ENCODE measurements at places on chromosomes 4 and X.

DNA sequence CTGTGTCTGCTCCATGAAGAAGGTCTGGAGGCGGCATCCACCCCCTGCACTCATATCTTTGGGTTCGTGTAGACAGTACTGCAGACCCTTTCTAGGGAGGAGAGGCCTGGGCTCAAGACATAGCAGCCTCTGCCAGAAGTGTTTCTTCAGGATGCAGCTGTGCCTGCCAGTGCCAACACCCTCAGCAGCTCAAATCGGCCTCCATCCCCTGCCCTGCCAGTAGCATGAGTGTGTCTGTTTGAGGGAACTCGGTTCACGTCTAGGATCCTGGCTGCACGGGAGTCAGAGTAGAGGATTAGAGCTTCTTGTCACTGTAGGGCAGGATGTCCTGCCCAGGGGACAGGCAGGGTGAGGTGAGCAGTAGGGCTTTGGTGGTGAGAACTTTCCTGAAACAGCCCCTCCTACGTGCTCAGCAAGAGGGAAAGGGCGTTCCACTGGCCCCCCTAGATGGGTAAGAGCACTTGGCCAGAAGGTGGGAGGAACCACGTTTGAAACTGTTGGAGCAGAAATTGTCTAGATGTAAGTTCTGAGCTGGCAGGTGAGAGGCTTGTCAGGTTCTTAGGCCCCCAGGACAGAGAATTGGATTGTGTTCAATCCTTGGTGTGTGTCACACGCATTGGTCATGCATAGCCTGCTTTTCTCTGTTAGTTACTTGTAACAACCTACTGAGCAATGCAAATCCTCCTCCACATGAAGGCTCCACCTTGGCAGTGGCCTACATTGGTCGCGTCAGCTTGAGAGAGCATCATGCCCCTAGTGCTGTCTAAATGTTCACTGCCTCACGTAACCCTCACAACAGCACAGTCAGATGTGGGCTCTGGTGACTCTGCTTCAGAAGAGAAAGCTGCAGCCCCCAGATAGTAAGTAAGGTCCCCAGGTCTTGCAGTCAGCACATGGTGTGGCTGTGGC lies 25.8 kb upstream of the FAM193A start:
- no peak for DNase-seq

DNA sequence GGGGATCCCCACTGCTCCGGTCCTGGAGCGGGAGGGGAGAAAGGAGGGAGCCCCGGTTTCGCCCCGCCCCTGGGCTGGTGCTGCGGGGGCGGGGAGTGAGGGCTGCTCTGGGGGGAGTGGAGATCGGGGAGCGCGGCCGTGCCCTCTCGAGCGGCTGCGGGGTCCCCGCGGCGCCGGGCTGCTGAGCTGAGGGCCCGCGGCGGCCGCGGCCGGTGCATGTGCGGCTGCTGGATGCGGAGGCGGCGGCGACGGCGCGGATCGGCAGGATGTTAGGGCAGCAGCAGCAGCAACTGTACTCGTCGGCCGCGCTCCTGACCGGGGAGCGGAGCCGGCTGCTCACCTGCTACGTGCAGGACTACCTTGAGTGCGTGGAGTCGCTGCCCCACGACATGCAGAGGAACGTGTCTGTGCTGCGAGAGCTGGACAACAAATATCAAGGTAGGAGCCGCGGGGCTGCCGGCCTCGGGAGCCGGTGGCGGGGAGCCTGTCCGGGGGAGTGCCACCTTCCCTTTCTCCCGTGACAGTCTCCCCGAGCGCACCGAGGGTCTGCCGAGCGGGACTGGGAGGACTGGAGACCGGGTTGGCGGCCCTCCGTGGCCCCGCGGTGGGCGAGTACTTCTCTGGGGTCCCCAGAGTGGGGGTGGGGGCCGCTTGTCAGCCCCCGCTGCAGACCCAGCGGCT lies at the start of gene ING2:
Gene ING2, plus strand, starts transcription at position 129 of the 681 bp plus-strand sequence. Its CDS starts 138 bp downstream, at position 267.
- DNase-seq, result peak; percentile 87

DNA sequence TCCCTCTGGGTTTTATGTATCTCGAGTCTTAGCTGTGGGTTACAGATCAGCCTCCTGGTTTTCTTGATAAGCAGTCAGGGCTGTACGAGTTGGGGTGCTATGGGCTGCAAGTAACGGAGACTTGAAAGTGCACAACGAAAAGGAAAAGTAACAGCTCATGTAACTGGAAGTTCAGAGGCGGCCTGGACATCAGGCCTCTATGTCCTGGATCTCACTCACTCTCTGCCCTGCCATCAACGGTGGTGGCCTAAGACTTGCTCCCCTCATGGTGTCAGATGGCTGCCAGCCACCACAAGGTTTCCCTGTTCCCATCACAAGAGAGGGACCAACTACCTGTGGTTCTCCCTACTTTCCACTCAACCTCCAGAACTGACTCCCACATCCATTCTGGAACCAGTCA lies 4.8 kb downstream of the PPP2R2C start:
- DNase-seq, result no peak

GRCh38 chr4:107693132-107693531 lies 26.9 kb downstream of the PAPSS1 start:
- no peak for DNase-seq

DNA sequence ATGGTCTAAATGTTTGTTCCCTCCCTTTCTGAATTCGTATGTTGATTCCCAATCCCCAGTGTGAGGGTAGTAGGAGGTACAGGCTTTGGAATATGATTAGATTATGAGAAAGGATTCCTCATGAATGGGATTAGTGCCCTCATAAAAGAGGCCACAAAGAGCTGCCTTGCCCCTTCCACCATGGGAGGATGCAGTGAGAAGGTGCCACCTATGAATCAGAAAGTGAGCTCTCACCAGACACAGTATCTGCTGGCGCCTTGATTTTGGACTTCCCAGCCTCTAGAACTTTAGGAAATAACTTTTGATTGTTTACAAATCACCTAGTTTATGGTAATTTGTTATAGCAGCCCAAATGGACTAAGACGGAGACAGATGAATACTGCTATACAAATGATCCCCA lies 3.6 kb downstream of the ATP10D start:
- DNase-seq, result no peak

DNA sequence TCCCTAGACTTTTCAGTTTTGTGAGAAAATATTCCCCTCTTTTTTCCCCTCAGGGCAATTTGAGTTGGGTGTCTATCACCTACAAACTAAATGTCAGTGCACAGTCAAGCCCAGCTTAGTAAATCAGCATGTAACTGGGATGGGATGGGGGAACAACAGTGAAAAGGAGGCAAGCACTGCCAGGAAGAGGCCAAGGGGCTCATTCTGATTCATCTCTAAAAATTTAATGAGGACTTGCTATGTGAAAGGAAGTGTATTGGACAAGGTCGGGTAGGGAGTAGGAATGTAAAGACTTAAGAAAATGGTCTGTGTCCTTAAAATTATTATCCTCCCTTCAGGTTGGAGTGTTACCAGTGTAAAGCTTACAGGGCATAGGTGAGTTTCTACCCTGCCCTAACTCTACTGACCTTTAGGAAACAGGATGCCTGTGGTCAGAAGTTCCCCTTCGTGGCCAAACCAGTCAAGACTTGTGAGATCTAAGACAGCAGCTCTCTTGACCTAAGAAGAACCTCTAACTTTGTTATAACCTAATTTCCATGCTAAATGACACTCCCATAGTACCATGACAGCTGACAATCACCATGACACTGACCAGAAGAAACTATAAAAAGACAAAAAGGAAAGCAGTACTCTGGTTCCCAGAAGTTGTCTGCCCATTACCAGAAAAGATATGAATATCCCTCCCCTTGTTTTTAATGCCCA lies 194.4 kb upstream of the LDB2 start:
- no peak for DNase-seq

GRCh38 chr4:156870131-156870530 lies 101.5 kb downstream of the PDGFC start:
- no peak for DNase-seq

GRCh38 chr4:112140536-112140935 lies 4.7 kb upstream of the FAM241A start:
- no peak for DNase-seq

DNA sequence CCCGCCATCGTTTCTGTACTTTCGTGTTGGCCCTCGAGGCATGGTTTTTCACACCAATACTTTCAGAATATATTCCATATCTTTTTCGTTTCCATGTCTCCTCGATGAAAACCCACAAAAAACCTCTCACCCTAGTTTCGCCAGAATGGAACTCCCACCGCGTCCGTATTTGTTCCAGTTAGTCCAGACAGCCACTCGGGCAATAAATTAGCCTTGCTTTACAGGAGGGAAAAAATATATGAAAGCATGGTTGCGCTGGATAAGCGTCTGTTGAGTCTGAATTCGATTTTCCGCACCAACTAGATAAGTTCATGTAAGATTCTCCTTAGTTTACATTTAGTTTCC lies 550 bp upstream of the CHM start:
- no peak for DNase-seq

- DNase-seq, result no peak
Measured at GRCh38 chr4:19686456-19686855, 565.2 kb upstream of the SLIT2 start.

DNA sequence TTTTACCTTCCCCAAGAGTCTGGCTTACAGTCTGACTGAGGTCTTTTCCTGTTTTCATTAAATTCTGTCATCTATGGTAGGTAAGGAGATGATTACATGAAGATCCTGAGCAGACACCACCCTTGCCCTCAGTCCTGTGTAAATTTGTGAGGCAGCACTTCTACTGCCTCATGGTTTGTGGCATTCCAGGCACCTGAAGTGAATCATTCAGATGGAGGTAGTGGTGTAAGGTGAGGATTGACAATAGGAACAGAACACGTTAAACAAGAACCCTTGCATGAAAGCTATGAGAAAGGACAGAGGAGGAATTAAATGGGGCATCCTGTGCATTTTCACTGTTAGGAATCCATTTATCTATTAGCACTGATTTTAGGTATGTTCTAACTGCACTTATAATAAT lies 618.6 kb downstream of the TLL1 start:
- no peak for DNase-seq

GRCh38 chrX:22912616-22913015 lies 87.1 kb upstream of the DDX53 start:
- DNase-seq, result no peak

- DNase-seq, result no peak
Measured at GRCh38 chrX:52979993-52980392, 21.7 kb upstream of the FAM156A start.

DNA sequence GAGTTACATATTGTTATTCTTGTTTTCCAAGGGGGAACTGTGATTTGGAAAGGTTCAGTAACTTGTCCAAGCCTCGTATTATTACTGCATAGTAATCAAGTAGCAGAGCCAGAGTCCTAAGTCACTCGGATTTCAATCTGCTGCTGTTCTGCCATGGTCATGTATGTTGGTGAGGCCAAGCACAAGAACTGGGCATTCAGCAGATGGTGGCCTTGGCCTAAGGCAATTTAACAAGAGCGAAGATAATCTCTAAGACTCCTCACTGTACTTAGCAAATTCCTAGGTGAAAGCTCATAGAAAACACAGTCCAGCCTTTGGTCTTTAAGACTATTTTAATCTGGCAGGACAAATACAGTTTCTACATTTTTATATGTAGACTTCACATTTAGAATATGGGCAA lies 64.8 kb downstream of the NDST3 start:
- no peak for DNase-seq

- DNase-seq, result peak; percentile 37
Measured at GRCh38 chrX:110412971-110413726, 54.5 kb downstream of the RTL9 start.

- DNase-seq, result no peak
Measured at GRCh38 chr4:43855283-43855682, 593.3 kb downstream of the KCTD8 start.

DNA sequence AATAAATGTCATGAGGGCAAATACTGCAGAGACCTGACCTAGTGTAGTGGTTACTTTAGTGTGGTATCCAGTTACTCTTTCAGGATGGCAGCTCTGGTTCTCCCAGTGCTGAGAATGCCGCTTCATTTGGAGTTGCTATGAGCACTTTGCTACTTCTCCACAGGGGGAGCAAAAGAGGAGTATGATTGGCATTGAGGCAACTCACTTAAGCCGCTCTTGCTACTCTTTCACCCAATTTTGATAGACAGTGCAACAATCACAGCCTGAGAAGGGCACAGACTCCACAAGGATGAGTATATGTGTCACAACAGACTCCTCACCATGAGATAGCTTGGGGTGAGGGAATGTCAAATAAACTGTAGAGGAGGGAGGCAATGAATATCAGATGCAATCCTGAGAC lies 81.2 kb downstream of the NPY1R start:
- no peak for DNase-seq

GRCh38 chr4:152374606-152375285 lies 161.1 kb downstream of the FBXW7 start:
- no peak for DNase-seq

DNA sequence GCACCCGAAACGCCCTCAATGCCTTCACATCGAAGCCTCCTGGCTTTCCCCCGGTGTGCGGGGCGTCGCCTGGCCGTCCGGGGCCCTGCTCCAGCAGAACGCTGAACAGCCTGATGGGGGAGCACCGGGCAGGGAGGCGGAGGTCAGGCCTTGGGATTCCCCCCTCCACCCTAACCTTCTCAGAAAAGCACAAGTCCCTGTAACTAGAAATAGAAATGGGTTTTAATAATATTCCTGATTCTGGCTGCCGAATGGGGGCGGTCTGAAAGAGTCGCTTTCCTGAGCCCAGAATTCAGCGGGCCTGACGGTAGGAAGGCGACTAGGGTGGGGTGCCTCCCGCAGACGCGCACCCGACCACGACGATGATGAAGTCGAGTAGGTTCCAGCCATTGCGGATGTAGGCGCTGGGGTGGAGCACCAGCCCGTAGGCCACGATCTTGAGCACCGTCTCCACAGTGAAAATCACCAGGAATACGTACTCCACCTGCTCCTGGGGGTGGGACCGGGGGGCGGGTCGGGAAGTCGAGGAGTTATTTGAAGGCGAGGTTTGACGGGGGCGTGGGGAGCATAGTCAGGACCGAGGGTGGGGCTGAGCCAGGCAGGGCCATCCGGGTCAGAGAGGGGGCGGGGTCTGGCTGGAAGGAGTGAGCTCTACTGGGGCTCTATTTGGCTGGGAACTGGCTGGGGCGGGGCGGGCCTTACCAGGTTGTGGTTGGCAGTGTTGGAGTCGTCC lies 2.5 kb downstream of the CACNA1F start:
- DNase-seq, result peak; percentile 12

Measured in T-helper 17 cell (primary cell).